Posterior cingulate gyrus (tissue), 11 donors: ENCODE measurements at places on chromosomes 5 and 9.

DNA sequence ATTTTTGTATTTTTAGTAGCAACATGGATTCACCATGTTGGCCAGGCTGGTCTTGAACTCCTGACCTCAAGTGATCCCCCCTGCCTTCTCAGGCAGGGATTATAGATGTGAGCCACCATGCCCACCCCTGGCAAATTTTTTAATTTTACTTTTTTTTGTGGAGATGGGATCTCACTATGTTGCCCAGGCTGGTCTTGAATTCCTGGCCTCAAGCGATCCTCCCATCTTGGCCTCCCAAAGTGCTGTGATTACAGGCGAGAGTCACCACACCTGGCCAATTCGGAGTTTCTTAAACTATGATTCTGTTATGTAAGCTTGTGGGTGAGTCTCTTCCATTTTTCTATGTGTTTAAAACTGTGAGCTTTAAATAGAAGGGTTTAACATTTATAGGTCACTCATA, 27.6 kb downstream of the PCBD2 start:
- no peak for DNase-seq

GRCh38 chr5:176444742-176445141, 3.4 kb upstream of the FAF2 start:
- DNase-seq, result no peak

- DNase-seq, result no peak
Observed at GRCh38 chr9:17135295-17136160, 688 bp downstream of the CNTLN start.

GRCh38 chr5:103211576-103212561, 46.7 kb upstream of the MACIR start:
- no peak for DNase-seq

GRCh38 chr9:113536483-113537228, 73.1 kb downstream of the RGS3 start:
- DNase-seq, result peak; percentile 96

- no peak for DNase-seq
Observed at GRCh38 chr5:10593531-10594181, 29.8 kb downstream of the ANKRD33B start.

- no peak for DNase-seq
Observed at GRCh38 chr5:1781726-1782384, 17.8 kb downstream of the MRPL36 start.

DNA sequence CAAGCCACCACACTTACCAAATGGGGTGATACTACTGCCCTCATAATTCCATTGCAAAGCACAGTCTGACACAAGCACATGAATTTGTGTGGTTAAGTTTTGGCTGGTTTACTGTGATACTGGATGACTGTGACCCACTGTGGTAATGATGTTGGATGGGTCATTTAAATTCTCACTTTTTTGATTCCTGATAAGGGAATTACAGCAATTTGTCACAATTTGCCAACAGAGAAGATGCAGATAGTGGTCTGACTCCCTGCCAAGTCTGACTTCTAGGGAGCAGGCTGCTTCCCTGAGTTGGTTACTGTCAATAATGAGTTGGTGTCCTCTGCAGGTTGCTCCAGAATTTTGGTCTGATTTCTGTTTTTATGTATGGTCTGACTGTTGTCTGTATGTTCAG, 731.9 kb downstream of the MTRR start:
- DNase-seq, result no peak

DNA sequence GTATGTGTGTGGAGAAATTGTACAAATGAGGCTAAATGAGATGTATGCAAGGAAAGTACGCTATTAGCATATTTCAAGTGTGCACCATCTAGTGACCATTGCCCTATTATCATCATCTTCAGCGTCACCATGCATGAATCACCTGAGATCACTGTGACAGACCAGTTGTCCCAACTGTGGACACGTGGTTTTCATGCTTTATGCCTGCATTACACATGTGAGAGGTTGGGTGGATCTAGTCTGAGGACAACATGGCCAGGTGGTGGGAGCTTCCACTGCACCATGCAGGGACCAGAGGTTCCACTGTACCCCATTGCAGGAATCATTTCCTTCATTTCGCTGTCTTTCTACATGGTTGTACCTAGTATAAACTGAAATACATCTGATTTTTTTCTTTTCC, 329.8 kb downstream of the SLIT3 start:
- no peak for DNase-seq

DNA sequence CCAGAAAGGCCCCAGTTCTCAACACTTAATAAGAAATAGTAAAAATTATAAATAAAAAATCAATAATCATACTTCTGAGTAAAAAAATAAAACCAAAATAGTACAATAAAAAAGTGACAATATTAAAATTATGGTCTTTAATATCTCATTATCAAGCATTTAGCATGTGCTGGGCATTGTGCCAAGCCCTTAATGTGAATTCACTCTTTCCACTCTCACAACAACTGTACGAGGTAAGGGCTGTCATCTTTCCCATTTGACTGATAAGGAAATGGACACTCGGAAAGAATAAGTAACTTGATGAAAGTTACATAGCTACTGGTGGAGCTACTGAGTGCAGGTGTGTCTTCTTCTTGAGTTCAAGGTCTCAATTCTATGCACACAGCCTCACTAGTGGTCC, 43.6 kb downstream of the SEC61B start:
- DNase-seq, result no peak

- no peak for DNase-seq
Observed at GRCh38 chr5:37847978-37848425, 8.2 kb upstream of the GDNF start.

DNA sequence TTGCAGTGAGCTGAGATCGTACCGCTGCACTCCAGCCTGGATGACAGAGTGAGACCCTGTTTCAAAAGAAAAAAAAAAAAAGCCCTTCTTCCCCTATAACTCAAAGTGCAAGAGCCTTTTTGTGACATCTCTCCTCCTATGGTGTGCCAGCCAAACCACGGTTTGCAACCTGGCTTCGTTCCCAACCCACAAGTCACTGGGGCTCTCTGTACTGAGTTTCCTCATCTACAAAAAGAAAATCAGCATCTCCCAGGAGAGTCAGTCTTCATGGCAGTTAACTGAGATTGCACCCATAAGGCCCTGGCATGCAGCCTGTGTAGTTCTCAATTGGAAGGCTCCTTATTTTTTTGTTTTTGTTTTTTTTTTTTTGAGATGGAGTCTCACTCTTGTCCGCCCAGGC, 14.8 kb downstream of the ODF2 start:
- no peak for DNase-seq

- DNase-seq, result no peak
Observed at GRCh38 chr5:103262422-103262871, 3.9 kb downstream of the MACIR start.

DNA sequence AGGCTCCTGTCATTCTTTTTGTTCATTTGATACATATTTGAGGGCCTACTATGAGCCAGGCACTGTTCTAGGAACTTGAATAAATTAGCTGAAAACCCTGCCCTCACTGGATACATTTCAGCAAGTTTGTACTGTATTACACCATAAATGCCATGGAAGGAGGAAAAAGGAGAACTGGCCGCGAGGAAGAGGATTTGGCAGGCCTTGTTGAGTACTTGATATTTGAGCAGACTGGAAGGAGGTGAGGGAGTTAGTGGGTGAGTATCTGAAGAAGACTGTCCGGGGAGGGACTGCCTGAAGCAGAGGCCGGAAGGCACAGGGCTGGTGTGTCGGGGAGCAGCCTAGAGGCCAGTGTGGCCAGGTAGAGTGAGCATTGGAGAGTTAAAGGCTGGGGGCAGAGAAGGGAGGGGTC, 4.5 kb downstream of the SNX30 start:
- no peak for DNase-seq

GRCh38 chr9:136051837-136052471, 43.1 kb downstream of the NACC2 start:
- peak; percentile 83 for DNase-seq

DNA sequence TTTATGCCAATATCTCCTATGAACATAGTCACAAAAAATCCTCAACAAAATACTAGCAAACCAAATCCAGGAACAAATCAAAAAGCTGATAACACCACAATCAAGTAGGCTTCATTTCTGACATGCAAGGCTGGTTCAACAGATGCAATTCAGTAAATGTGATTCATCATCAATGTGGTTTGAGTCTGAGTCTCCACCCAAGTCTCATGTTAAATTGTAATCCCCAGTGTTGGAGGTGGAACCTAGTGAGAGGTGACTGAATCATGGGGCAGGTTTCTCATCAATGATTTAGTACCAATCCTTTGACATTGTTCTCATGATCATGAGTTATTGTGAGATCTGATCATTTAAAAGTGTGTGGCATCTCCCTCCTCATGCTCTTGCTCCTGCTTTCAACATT, 1072.7 kb downstream of the NR2F1-AS1 start:
- no peak for DNase-seq

- no peak for DNase-seq
Observed at GRCh38 chr9:121781145-121781548, 129.7 kb downstream of the DAB2IP start.

DNA sequence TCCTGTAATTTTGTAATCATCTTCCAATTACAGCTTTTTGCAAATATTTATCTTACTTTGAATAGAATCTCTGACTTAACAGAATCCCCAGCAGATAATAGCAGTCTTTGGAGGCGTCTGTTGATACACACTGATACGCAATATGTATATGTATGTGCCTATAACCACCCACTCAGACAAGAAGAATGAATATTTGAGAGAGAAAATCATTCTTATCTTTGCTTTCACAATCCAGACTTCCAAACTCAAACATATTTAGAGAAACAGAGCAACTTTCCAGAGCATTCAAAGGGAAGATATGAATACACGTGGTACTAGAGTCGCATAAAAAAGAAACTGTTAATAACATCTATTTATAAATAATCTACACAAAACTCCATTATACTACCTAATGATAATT, 6.1 kb downstream of the RORB start:
- DNase-seq, result no peak

- no peak for DNase-seq
Observed at GRCh38 chr5:53037141-53037859, 48.1 kb downstream of the ITGA2 start.

DNA sequence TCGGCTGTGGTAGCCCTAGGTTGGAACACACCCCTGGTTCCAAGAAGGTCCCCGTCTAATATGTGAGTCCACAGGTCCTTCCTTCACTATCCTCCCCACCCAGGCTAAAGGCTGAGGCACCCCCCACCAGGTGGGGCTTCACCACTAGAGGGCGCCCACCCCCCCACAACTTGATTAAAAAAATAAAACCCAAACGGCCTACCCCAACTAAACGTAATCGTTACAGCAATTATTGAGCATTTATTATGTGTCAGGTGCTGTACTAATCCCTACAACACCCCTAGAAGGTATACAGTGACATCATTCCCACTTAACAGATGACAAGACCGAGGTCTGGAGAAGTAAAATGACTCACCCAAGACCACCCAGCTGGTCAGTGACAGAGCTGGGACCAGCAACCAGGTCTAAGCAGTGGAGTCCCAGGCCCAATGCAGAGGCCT, 65.0 kb downstream of the FGF18 start:
- DNase-seq, result no peak

- no peak for DNase-seq
Observed at GRCh38 chr9:137252555-137253506, 1.7 kb downstream of the STPG3 start.

- DNase-seq, result no peak
Observed at GRCh38 chr5:180920710-180921109, 21.8 kb downstream of the BTNL8 start.

DNA sequence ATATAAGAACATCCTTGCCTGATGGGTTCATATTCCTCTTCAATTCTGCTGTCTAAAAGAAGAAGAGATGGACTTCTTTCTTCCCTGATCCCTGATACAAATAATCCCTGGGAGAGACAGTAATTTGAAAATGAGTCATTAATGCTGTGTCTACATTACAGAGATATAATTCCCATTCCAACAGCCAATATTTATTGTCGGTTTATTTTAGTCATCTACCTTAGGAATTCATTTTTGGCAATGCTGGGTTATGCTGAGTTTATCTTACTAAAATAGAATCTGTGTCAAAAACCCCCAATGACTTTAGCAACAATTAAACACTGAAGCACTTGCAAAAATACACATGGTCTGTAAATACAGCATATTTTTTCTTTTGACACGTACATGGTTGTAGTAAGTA, 23.9 kb downstream of the ZNF474 start:
- DNase-seq, result no peak

- no peak for DNase-seq
Observed at GRCh38 chr9:8362250-8362649, 562.7 kb upstream of the DMAC1 start.

- no peak for DNase-seq
Observed at GRCh38 chr5:17094830-17095229, 122.6 kb upstream of the BASP1 start.

- no peak for DNase-seq
Observed at GRCh38 chr9:126724226-126724625, 80.6 kb upstream of the ZBTB43 start.

DNA sequence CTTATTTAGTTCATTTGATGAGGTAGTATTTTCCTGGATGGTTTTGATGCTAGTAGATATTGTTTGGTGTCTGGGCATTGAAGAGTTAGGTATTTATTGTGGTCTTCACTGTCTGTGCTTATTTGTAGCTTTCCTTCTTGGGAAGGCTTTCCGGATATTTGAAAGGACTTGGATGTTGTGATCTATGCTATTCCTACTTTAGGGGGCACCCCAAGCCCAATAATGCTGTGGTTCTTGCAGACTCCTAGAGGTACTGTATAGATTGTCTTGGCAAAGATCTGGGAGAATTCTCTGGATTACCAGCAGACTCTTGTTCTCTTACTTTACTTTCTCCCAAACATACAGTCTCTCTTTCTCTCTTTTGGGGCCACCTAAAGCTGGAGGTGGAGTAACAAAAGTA, 315.7 kb downstream of the MAT2B start:
- no peak for DNase-seq

DNA sequence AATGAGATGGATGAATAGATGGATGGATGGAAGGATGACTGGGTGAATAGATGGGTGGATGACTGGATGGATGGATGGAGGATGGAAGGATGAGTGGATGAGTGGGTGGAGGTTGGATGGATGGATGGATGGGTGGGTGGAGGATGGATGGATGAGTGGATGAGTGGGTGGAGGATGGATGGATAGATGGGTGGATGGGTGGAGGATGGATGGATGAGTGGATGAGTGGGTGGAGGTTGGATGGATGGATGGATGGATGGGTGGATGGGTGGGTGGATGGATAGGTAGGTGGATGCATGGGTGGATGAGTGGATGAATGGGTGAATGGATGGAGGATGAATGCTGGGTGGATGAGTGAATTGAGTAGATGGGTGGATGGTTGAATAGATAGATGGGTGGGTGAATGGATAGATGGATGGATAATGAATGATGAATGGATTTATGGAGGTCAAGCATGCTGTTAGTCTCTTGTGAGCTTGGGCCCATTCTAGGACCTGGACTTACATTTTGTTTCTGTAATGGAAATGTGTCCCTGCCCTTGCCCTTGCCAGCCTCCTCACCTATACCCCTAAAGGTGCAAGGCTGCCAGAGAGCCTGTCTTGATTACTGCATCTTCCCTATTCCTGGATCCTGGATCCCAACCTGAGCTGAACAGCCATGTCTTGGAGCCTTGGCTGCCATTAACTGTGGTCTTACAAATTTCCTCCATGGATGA, 159.7 kb upstream of the NFIL3 start:
- no peak for DNase-seq

DNA sequence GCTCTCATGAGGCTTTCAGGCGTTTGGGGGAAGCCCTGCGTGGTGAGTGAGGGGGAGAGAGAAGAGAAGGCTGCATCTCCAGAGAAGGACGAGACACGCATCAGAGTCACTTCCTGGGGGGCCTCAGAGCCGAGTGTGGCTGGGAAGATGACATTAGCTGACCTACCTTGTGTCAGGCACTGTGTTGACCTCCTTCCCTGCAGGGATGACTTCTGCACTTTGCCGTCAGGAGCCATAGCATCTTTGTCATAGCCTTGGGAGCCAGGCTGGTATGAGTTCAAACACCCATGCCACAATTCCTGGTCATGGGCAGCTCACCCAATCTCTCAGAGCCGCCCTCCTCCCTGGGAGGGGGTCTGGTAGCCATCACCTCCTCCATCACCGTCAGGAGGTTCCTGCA, 17.3 kb downstream of the NEURL1B start:
- DNase-seq, result no peak
